ENCODE measurements at places on chromosomes 7 and 10.

GRCh38 chr7:17422966-17423365 is 124.5 kb downstream of the AHR start:
- no peak for DNase-seq

- DNase-seq = no peak
Measured at GRCh38 chr10:95792874-95793285, 36.9 kb downstream of the ENTPD1 start.

GRCh38 chr10:118501637-118502440 is 93.6 kb downstream of the PRLHR start:
- no peak for DNase-seq

GRCh38 chr10:43218951-43219837 is 47.7 kb downstream of the RASGEF1A start:
- DNase-seq = no peak

- DNase-seq = no peak
Measured at GRCh38 chr10:44966129-44966815, 6.7 kb downstream of the RASSF4 start.

DNA sequence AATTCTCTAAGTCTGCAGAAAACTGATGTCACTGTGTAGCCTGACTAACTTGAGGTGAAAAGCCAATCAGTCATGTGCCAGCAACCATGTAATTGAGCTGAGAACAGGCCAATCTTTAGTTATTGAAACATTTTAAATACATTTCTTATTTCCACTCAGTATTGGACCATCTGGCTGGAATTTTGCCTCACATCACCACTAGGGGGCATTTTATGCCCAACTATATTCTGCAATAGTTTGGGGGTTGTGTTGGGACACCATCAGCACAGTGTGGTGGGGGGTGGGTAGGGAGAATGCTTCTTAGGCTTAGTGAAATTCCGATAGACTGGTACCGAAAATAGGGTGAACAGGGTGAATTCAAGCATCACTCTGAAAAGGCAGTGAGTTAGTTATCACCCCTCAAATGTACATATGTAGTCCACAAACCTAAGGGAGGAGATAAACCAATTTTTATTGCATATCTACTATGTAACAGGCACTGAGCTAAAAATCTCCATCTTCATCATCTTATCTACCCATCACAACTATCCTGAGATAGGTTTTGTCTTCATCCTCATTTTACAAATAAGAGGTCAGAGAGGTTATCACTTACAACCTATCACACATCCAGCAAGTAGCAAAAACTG is 17.8 kb downstream of the NPSR1 start:
- no peak for DNase-seq

DNA sequence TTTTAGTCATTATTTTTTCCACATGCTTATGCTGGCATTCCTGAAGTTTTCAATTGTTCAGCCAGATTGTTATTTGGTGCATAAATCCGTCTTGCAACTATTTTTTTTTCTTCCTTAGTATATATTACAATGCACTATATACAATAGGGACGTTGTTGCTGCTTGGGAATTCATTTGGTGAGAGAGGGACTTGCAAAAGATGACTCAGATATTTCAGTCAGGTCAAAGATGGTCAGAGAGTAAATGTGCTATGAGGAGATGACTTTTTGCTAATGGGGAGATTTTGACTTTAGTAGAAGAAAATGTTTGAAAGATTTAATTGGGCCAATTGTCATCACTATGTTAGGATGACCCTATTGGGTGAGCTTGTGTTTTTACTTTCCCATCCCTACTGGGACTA is 348.4 kb upstream of the MTPN start:
- no peak for DNase-seq

- no peak for DNase-seq
Measured at GRCh38 chr10:69789164-69789576, 12.5 kb upstream of the COL13A1 start.

GRCh38 chr7:88377434-88377833 is 70.7 kb upstream of the STEAP4 start:
- DNase-seq = no peak
